Posterior cingulate gyrus (tissue), 11 donors: ENCODE measurements at places on chromosomes 6 and 20.

DNA sequence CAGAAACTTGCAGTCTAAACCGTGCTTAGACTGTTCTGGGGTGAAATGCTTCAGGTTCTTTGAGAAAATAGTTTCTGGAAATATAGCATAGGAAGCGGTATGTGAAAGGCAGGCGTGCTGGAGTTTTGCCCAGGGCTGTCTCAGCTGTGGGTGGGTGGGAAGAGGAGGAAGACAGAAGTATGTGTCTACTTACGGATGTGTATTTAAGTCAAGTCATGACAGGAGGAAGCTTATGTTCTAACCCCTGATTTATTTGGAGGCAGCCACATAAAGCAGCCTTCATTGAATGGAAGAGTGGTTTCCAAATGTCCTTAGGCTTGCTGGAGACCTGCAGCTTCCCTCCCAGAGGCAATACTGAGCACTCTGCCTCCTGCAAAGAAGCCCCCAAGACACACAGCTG is 345.8 kb upstream of the PRND start:
- peak; percentile 19 for DNase-seq

DNA sequence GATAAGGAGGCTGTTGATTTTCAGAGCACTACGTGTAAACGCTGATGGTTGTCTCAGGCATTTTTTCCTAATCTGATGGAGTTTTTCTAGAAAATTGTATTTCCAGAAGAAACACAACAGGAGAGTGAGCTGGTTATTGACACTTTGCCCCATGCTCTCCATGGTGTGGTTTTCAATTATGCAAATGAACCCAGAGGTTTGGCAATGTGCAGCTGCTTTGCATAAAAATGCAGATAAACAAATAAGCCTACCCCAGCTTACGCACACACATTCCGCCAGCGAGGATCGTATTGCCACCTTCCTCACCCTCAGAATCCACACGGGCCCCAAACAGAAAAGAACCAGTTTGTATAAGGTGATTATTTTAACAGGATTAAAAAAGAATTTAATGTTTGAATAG is 45.1 kb upstream of the FRMD1 start:
- DNase-seq: no peak

DNA sequence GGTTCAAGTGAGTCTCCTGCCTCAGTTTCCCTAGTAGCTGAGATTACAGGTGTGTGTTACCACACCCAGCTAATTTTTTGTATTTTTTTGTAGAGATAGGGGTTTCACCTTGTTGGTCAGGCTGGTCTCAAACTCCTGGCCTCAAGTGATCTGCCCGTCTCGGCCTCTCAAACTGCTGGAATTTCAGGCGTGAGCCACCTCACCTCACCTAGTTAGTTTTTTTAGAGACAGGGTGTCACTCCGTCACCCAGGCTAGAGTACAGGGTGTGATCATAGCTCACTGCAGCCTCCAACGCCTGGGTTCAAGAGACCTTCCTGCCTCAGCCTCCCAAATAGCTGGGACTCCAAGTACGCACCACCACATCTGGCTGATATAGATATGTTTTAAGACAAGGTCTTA is 22.9 kb downstream of the SYTL3 start:
- DNase-seq: no peak

DNA sequence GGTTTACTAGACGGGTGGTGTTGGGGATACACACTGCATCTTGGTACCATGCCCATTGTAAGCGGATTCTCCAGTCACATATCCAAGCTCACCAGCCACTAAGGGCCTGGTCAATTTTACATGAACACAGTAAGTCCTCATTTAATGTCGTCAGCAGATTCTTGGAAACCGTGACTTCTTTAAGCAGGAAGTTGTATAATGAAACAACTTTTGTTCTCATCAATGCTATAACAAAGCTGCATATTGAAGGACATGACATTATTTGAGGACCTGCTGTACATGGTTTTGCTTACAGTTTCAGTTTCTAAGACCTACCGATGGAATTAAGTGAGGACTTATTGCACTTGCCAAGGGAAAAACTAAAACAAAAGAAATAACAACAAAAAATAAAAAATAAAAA is 295.6 kb downstream of the SYNE1 start:
- DNase-seq: no peak

GRCh38 chr20:19381947-19382346 is 169.5 kb downstream of the SLC24A3 start:
- DNase-seq: no peak

- DNase-seq: no peak
Observed at GRCh38 chr20:50265245-50265946, 74.8 kb downstream of the CEBPB start.

DNA sequence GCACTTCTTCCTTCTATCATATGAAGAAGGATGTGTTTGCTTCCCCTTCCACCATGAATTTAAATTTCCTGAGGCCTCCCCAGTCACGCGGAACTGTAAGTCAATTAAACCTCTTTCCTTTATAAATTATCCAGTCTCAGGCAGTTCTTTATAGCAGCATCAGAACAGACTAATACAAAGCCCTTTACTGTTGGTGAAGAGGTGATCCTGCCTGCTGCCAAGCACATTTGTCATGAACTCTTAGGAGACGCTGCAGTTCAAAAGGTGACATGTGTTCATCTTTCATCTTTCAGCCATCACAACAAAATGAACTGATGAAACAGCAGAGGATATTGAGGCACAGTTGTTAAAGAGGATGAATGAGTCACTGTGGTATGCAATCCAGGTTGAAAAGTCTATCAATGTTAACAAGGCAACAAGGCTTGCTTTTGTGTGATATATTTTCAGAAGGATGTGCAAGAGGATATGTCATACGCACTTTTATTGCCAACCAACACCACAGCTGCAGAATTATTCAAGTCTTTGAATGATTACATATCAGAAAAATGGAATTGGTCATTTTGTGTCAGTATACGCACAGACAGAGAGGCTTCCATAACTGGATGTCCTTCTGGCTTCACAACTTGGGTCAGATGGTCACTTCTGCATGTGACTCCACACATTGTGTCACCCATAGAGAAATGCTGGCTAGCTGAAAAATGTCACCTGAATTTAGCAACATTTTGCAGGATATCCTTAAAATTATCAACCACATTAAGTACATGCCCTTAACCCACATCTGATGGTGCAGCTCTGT is 52.4 kb upstream of the PLN start:
- no peak for DNase-seq

DNA sequence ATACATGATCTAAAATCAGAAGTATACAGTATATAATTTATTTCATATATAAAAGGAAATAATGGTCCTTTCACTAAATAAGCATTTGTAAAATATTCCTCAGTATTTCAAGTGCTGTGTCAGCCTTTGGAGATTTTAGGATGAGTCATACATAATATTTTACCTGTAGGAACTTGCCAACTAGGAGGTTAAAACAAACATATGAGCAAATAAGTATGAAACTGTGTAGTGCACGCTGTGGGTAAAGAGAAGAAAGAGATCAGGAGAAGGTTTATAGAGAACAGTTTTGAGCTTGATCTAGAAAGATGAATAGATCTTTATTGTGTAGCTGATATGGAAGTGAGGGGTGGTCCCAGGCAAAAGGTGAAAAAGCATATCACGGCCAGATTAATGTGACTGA is 169.9 kb upstream of the RNF217 start:
- DNase-seq: no peak
